ENCODE measurements at places on chromosomes 2 and 18.

- DNase-seq = no peak
Observed at GRCh38 chr2:192044496-192044895, 150.2 kb downstream of the TMEFF2 start.

DNA sequence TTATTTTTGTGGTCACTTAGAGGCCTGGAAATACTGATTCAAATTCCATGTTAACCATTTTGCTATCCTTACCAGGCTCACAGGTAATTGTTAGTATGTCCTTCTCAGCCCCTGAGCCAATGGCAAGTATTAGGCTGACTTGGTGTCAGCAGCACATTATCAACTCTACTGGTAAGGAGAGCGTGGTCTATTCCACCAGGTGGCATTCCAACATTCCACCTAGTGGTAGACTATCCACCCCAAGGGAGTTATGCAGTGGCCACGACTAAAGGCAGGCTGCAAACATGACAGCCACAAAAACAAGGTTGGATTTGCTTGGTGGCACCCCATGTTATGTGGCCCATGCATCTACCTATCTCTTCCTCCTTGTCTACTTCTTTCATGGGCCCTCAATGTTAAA lies 31.8 kb upstream of the GCC2 start:
- no peak for DNase-seq

- no peak for DNase-seq
Observed at GRCh38 chr2:174614261-174614660, 16.7 kb upstream of the WIPF1 start.

DNA sequence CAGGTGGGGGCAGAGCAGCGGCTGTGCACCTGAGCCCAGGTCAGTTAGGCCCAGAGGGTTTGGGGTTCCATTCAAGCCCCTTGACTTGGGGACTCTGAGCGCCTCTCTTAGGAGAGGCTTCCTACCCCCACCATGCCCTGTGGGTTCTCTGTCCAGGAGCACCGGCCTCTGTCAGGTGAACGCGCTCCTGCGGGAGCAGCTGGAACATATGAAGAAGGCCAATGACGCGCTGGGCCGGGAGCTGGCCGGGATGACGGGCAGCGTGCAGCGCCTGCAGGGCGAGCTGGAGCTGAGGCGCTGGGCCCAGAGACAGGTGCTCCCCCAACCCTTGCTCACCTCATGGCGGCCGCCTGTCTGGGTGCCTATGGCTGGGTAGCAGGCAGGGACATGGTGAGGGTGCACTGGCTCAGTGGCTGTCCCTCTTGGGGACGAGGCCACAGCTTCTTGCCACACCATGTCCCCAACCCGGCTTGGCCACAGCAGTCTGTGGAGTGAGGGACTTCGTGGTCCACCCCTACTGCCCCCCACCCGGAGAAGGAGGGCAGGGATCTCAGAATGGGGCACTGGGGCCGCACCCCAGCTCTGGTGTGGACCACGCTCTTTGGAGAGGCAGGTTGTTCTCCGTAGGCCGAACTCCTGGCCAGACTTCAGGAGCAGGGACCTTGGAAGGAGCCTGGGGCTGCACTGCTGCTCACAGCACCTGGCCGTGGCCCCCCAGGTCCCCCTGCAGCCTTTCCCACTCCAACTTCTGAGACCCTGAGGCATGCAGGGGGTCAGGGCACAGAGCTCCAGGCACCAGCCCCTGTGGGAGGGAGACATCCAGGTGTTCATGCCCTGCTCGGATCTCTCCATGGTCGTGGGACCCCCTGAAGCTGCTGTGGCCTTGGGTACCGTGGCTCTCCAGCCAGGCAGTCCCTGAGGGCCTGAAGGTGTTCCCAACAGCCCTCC lies 19.7 kb downstream of the CROCC2 start:
- no peak for DNase-seq

GRCh38 chr2:164954954-164955701 lies at the start of gene SLC38A11:
Gene SLC38A11 (minus strand): TSS chr2:164955525. CDS start chr2:164955247, 278 bp downstream.
- no peak for DNase-seq

DNA sequence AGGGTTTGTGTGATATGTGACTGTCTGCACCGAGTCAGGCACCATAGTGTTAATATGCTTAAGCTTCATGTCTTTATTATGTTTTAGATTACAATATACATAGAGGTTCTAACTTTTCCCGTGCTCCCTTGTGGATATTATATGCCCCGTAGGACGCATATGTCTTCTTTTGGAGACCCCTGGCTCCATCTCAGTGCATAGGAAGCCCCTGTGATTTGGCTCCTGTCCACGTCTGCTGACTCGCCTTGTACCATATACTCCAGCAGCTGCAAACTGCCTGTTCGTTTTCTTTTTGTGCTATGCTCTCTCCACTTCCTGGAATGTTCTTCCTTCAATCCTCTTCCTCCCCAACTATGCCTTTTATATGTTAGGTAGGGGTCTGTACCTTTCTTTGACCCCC lies 110.9 kb downstream of the PTRHD1 start:
- no peak for DNase-seq

- DNase-seq = peak; percentile 81
Observed at GRCh38 chr2:6986301-6986911, 69.2 kb downstream of the RNF144A start.

Measured in neuronal stem cell (in vitro differentiated cells).